ENCODE measurements at places on chromosomes 5 and 9. TPM values are rescaled to one million over a fixed set of nuclear protein-coding genes. Genes with fewer than 3 reads are reported as not detected.

DNA sequence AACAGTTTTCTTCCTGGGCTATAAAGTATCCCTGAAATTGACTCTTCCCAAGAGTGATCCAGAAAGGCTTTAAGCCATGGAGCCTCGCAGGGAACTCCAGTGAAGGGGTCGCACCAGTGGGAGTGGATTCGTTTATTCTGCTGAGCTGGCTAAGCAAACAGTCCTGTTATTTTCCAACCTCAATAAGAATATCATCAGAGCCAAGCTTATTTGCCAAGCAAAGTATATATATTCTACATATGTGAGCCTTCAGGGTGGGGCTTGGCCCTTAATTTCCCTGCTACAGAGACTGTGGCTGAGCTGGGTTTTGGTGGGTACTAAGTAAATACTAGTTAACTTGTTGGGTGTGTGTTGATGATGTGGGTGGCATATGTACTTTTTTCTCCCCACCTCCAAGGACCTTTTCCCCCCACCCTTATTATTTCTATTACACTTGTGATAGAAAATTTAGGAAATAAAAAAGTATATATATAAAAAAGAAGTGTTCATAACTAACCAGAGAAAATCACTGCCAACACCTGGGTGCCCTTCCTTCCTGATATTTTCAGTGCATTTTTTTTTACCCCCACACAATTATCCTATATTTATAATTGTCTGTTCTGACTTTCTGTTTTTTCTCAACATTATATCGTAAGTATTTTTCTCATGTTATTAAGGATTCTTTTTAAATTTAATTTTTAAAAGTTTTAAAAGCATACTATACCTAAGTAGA, 5.3 kb downstream of the GSN start:
- no peak for DNase-seq
- H3K27ac ChIP-seq: no peak overlapping the region
- no peak overlapping the region for H3K4me3 ChIP-seq
- peaks cover 2% of the 10 kb centered on the region for H3K36me3 ChIP-seq

DNA sequence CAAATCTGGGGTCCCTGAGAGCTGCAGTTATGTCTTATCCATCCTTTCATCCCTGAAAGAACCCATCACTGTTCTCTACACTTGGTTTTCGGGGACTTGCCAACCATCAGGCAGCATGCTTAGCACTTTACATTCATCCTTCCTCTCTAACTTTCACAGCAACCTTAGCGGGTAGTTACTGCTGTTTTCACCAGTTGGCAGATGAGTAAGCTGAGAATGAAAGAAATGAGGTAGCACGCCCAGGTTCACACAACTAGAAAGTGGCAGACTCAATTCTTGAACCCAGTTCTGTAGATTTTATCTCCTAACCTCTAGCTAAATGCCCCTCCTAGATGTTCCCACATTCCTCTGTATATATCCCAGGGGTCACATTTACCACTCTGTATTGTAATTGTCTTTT, 342.0 kb upstream of the WWC1 start:
- H3K4me3 ChIP-seq: no peak overlapping the region
- H3K27me3 ChIP-seq: no peaks in the 10 kb centered on the region
- H3K36me3 ChIP-seq: peaks cover 3% of the 10 kb centered on the region
- H3K27ac ChIP-seq: peak overlapping the region; percentile 74
- DNase-seq: no peak

DNA sequence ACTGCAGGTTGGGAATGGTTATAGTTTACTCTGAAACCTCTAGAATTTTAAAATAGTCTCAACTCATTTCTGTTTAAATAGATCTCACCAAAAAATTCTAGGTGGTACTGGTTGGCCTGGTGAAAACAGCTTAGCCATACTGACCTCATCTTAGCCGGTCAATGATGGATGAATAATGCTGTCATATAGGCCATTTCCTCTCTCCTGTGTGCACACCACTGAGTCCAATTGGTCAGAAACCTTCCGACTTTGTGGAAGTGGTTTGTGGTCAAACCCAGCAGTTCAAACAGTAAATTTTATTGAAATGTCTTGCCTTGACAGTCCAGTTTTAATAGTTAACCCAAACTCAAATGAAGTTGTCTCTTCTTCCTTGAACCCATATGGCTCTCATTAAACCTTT, 98.6 kb downstream of the GIN1 start:
- H3K4me1 ChIP-seq: no peaks in the 10 kb centered on the region
- H3K27ac ChIP-seq: no peak overlapping the region
- no peaks in the 10 kb centered on the region for H3K27me3 ChIP-seq
- no peak overlapping the region for H3K4me3 ChIP-seq
- peak; percentile 66 for DNase-seq
- H3K36me3 ChIP-seq: peaks cover 3% of the 10 kb centered on the region

GRCh38 chr9:33202018-33202417, 34.9 kb upstream of the B4GALT1 start:
- H3K4me3 ChIP-seq: no peak overlapping the region
- no peaks in the 10 kb centered on the region for H3K4me1 ChIP-seq
- DNase-seq: no peak

- no peak overlapping the region for H3K27ac ChIP-seq
- no peak for DNase-seq
- peaks cover 22% of the 10 kb centered on the region for H3K36me3 ChIP-seq
Measured at GRCh38 chr5:72151169-72151568, 43.9 kb downstream of the MAP1B start.

GRCh38 chr5:146564007-146564762, 48.2 kb upstream of the GPR151 start:
- no peak overlapping the region for H3K4me3 ChIP-seq
- H3K4me1 ChIP-seq: peaks cover 33% of the 10 kb centered on the region
- DNase-seq: no peak
- H3K27ac ChIP-seq: no peak overlapping the region

- no peaks in the 10 kb centered on the region for H3K36me3 ChIP-seq
- peaks cover 49% of the 10 kb centered on the region for H3K4me1 ChIP-seq
- peak overlapping the region; percentile 84 for H3K4me3 ChIP-seq
- no peak for DNase-seq
- peak overlapping the region; percentile 99 for H3K27ac ChIP-seq
Measured at GRCh38 chr5:5422819-5423515, 490 bp downstream of the ICE1 start.

DNA sequence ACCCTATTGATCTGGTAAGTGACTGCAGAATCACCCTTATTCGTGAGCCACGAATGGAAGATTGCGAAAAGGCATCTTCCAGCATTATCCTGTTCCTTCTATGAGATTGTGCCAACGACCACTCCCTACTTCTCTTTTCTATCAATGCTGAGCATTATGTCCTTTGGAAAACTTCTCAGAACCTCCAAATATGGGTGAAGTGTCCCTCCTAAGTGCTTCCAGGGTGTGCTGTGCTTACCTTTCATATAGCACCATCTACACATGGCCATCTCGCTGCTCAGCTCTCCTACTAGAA, 14.7 kb upstream of the LCP2 start:
- DNase-seq: no peak
- no peaks in the 10 kb centered on the region for H3K36me3 ChIP-seq
- H3K4me1 ChIP-seq: no peaks in the 10 kb centered on the region
- no peak overlapping the region for H3K4me3 ChIP-seq

DNA sequence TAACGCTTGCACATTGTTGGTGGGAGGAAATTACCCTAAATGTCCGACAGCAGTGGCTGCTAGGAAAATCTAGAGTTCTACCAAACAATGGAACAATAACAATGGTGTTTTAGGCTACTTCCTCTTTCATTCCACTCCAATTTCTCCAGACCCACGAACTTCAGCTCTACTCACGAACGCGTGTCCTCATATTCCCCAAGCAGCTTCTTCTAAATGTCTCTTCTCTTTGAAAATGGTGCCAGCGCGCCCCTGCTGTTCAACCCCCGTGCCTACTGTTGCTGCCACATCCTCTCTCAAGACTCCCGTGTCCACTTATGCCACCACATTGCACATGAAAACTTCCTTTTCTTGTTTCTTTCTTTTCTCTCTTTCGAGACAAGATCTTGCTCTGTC, 25.6 kb downstream of the OR2V2 start:
- H3K4me3 ChIP-seq: no peak overlapping the region
- H3K36me3 ChIP-seq: no peaks in the 10 kb centered on the region
- no peak for DNase-seq
- peaks cover 14% of the 10 kb centered on the region for H3K27me3 ChIP-seq
- no peak overlapping the region for H3K27ac ChIP-seq

DNA sequence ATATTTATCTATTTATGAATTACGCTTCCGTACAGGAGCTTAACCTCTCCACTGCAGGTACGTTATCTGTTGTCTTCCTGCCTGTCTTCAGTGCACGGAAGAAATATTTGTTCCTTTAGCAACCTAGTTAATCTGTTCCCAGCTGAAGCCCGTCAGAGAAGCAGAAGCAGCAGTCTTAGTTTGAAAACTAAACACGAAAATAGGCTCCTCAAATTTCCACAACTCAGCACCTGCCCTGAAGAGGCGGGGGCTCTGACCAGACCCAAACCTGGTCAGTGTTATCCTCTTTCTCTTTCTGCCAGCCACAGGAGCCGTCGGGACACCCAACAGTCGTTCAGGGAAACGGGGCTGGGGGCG, 462 bp downstream of the NUDCD2 start:
- H3K4me3 ChIP-seq: peak overlapping the region; percentile 94
- no peaks in the 10 kb centered on the region for H3K36me3 ChIP-seq
- H3K27ac ChIP-seq: peak overlapping the region; percentile 100
- DNase-seq: peak; percentile 13
- H3K4me1 ChIP-seq: peaks cover 6% of the 10 kb centered on the region
- no peaks in the 10 kb centered on the region for H3K27me3 ChIP-seq

DNA sequence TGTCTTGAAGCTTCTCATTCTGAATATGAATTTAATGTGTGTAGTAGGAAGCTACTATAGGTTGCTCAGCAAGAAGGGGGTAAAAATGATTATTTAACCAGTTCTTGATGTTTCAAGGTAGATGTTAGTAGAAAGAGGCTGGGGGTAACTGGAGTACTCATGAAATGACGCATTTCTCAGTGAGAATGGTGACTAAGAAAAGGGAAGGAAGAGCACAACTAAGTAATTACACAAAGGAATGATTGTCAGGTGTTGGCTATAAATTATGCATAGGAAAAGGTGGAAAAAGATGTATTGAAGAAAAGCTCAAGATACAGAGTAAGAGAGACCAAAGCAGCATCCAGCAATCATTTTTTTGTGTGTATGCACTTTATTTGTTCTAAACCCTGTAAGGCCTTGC, 1.4 kb upstream of the PSIP1 start:
- no peaks in the 10 kb centered on the region for H3K27me3 ChIP-seq
- H3K36me3 ChIP-seq: no peaks in the 10 kb centered on the region
- H3K4me3 ChIP-seq: no peak overlapping the region

DNA sequence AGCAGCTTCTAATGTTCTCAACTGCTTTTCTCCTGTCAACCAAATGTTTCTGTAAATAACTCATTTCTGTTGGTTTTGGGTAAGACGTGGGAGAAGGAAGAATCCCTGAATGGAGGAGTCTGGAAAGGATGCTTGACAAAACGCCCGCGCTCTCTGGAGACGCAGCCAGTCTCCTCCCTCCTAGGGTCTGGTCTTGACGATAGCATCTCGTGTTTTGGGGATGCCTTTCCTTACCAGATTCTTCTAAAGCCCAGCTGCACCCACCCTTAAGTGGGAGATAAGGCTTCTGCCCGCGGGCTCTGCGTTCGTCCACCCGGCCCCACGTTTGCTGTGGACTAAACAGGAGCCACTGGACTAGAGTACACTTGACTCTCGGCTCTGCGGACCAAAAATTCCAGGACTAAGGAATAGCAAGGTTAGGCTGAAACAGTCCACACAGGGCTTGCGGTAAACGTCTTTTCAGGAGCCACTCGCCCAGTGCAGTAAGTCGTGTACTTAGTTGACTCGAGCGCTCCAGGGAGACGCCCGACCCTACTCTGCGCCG, 491 bp upstream of the CTSL start:
- peaks cover 10% of the 10 kb centered on the region for H3K4me1 ChIP-seq
- peak; percentile 39 for DNase-seq
- peaks cover 17% of the 10 kb centered on the region for H3K36me3 ChIP-seq
- H3K4me3 ChIP-seq: peak overlapping the region; percentile 77

DNA sequence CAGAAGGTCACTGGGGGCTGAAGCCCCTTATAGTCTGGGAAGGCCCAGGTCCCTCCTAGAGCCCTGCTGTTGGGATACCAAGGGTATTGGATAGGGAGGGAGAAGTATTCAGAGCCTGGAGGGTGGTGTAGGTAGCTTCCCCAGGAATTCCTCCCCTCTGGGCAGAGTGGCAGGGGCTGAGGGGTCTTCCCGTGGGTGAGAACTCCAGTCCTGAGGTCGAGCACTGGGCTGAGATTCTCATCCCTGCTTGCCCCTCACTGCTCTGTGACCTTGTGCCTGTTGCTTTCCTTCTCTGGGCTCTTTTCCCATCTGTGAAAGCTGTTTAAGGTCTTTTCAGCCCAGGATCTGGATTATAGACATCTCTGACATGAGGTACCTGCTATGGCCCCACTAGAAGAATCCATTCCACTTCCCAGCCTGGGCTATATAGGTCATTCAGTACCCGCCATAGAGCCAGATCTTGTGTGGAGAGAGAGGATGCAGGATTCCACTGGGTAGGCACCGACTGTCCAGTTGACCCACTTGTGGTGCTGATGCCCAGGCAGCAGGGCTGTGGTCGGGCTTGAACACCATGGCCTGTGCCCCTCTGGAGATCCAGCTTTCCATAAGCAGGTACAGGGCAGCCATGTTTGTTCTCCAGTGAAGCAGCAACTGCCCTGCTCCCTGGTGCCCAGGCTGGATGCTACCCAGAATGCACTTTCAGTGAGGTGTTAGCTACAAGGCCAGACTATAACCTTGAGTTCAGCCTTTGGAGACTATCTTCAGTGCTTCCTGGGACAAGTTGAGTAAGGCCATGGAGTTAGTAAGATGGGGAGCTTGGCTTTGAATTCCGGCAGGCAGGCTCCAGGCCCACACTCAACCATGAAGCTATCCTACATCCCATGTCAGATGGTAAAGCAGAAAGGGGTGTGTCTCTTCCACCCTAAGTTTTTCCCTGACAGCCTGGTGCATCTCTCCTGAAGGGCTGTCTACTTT, 60.1 kb downstream of the AMBP start:
- H3K27me3 ChIP-seq: no peaks in the 10 kb centered on the region
- H3K4me1 ChIP-seq: no peaks in the 10 kb centered on the region
- no peak overlapping the region for H3K4me3 ChIP-seq
- peaks cover 3% of the 10 kb centered on the region for H3K36me3 ChIP-seq
- no peak for DNase-seq

- no peak overlapping the region for H3K4me3 ChIP-seq
- no peaks in the 10 kb centered on the region for H3K36me3 ChIP-seq
- DNase-seq: no peak
- H3K27me3 ChIP-seq: no peaks in the 10 kb centered on the region
Measured at GRCh38 chr9:99303177-99303576, 81.1 kb downstream of the SEC61B start.

ZNF474 gene
- total RNA-seq: 0.45 TPM

PCDHGB3 gene
- 0.10 TPM for total RNA-seq

PCDHAC2 gene
- 6.9 TPM for total RNA-seq

PLAC8L1 gene
- total RNA-seq: 2.7 TPM

TAS2R1 gene
- total RNA-seq: not detected

Measured in astrocyte (in vitro differentiated cells and primary cell).